ENCODE measurements at places on chromosomes 11 and 22.

- no peak for DNase-seq
Observed at GRCh38 chr11:103091064-103091800, 728 bp downstream of the DCUN1D5 start.

GRCh38 chr11:128146926-128147605 is 440.3 kb downstream of the ETS1 start:
- DNase-seq, result no peak

GRCh38 chr11:92329646-92330045 is 105.0 kb downstream of the FAT3 start:
- DNase-seq, result no peak

DNA sequence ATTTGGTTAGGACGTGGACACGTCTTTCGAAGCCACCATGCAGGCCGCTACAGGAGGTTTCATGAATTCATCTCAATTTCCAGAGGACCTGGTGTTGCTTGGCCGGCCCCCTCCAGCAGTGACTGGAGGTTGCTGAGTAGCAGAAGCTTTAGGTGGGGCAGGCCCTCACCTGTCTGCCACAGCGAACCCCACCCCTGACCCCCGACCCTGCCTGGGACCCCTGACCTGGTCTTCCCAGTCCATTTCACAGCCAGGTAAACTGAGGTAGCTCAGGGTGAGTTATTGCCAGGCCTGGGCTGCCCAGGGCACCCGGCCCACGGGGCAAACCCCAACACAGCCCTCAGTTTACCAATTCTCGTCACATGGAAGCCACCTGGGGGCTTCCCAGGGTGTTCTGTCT is 39.1 kb upstream of the SMIM38 start:
- DNase-seq, result no peak

DNA sequence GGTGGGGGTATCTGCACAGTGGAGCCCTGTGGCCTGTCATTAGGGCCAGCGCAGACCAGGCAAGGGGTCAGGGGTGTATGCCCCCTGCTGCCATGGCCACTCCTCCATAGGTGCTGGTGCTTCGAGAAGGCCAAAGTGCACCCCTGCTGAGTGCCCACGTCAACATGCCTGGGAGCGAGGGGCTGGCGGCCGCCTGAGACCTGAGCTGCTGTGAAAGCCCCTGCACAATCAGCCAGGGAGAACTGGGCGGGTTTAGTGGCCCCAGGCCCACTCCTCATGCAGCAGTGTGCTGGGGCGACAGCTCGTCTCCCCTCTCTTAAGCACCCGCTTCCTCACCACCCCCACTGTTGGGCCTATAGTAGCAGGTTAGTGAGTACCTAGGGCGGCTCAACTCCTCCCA is 14.0 kb downstream of the ZDHHC24 start:
- DNase-seq, result no peak

GRCh38 chr11:134453441-134453840 is 41.4 kb upstream of the B3GAT1 start:
- DNase-seq, result no peak

DNA sequence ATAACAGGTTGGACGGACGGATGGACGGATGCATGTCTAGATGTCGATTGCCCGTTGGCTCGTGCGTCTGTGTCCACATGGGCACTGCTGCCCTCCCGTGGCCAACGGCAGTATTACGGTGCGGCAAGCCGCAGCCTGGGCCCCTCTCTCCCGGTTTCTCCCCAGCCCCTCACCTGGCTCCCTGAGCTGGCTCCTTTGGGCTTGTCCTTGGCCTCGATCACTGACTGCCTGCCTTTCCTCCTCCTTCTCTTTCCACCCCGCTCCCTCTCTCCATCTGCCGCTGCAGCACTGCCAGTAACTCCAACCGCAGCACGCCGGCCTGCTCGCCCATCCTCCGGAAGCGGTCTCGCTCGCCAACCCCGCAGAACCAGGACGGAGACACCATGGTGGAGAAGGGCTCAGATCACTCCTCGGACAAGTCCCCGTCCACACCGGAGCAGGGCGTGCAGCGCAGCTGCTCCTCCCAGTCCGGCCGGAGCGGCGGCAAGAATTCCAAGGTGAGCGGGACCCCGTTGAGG is 77.3 kb downstream of the SCN3B start:
- DNase-seq, result no peak

DNA sequence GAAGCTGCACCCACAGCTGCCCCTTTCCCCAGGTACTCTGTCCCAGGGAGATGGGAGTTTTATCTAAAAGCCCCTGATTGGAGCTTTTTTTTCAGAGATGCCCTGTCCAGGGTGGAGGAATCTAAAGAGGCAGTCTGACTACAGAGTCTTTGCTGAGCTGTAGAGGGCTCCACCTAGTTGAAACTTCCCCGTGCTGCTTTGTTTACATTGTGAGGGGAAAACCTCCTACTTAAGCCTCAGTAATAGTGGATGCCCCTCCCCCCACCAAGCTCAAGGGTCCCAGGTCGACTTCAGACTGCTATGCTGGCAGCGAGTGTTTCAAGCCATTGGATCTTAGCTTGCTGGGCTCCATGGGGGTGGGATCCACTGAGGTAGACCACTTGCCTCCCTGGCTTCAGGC is 470.1 kb upstream of the LARGE1 start:
- DNase-seq, result no peak

- no peak for DNase-seq
Observed at GRCh38 chr11:77130763-77131513, 2.9 kb downstream of the MYO7A start.

GRCh38 chr22:42452456-42452855 is 20.3 kb upstream of the NFAM1 start:
- DNase-seq, result no peak

All from glomerular endothelial cell (primary cell).